ENCODE measurements at places on chromosomes 1 and 21.

- no peak for DNase-seq
Measured at GRCh38 chr1:228684607-228685006, 50.7 kb upstream of the RHOU start.

- no peak for DNase-seq
Measured at GRCh38 chr1:11602424-11602823, 51.8 kb downstream of the FBXO2 start.

DNA sequence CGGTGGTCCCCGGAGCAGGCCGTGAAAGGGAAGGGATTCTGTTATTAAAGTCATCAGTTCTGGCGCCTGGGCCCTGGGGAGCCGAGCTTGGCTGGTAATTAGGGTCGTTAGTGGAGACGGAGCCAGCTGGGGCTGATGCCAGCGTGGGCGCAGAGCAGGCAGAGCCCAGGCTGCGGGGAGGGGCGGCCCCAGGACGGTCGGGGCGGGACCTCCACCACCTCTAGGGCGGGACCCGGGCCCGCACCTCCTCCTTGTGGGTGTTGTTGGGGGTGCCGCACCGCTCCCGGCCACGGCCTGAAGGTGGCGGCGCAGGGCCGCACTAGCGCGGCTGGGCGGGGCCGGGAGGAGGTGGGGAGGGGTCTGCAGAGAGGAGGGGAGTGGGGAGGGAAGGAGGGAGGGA is 470.6 kb downstream of the PTPRU start:
- no peak for DNase-seq

- no peak for DNase-seq
Measured at GRCh38 chr1:100038660-100039287, 69.0 kb downstream of the SLC35A3 start.

DNA sequence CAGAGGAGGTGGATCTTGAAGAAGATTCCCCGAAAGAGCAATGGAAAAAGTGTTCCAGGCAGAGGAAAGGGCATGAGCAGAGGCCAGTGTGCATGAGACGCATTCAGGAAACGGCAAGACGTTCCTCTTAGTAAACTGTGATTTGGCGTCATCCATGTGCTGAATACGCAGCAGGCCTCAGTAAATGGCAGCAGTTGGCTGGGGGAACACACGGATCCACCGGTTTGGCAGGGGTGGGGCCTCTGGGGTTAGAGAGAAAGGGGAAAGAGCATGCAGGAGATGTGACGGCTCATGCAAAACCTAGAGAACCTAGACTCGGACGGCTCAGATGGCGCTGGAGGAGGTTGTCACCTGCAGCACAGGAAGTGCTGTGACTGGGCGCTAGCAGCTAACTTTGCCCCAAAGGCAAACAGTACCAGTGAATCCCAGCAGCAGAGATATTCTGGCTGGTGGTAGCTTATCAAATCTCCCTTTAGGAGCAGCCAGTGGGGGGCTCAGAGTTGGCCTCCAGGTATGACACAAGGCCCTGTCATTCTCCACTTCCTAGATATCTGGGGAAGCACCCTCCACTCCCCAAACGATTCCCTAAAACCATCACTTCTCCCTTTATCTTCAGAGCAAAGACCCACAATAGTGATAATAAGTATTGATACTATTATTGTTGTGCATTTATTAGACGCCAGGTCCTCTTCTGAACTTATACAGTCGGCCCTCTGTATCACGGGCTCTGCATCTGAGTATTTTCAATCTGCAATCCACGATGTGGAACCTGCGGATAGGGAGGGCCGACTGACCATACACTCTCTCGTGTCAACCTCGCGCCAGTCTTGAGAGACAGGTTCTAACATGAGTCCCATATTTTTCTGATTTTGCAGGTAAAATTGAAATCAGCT is 7.6 kb downstream of the LAPTM5 start:
- DNase-seq: no peak

DNA sequence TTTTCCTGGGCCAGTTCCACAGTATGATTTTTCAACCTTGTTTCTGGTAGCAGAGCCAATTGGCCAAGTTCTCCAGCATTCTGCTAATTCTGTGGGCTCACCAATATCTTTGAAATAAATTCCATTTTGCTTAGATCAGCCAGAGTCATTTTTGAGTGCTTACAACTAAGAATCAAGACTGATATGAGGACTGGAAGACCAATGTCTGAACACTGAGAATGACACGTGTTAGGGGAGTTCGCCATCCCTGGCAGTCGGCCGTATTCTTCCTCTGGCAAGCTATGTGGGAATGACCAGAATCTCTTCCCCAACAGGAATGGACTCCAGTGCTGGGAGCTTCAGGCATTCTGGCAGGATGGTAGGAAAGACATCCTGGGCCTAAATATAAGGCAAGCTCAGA is 4.9 kb upstream of the TENT5C start:
- DNase-seq: no peak

- DNase-seq: no peak
Measured at GRCh38 chr1:170823120-170823519, 112.2 kb upstream of the MROH9 start.

DNA sequence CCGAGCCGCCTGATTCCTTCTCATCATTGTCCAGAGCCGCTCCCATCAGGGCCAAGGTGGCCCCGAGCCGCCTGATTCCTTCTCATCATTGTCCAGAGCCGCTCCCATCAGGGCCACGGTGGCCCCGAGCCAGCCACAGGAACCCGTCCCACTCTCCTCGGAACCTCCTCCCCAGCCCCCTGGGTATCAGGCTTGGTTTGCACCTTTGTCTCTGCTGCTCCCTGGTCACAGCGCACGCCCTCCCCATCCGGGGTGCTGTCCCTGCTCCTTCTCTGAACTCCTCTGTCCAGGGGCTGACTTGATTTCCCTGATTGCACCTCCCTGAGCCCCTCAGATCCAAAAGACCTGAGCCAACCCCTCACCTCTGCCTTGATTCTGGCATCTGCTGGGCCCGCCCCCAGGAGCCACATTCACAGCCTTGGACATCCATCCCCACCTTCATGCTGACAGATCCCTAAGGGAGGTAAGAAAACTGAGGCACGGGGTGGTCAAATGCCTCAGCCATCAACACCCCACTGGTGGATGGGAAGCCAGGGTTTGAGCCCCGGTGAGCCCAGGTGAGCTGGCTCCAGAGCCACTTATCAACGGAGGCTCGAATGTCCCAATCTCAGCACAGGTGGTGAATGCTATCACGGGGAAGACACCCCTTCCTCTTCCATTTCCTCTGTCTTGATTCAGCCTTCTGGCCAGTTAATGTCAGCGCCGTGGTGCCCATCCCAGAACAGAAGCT is 25.6 kb upstream of the COL18A1 start:
- no peak for DNase-seq

GRCh38 chr1:64246294-64246917 is 43.0 kb downstream of the UBE2U start:
- DNase-seq: no peak

DNA sequence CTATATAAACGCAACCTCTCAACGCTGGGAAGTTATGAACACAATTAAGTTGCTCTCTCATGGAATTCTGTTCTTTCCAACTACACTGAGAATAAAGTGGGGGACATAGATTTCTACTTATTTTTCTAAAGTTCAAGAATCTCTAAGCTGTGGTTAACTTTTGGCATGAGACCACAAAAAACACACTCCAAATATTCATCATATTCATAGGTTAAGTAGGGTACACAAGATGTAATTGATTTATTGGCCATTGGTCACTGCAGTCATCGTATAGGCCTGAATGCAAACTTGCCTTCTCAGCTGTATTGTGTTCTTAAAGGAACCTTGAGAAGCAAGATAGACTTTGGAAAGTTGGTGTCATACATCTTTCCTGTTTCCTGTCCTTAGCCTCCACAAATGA is 40.3 kb downstream of the PRRX1 start:
- DNase-seq: no peak

- no peak for DNase-seq
Measured at GRCh38 chr1:243548516-243548915, 292.7 kb downstream of the SDCCAG8 start.

DNA sequence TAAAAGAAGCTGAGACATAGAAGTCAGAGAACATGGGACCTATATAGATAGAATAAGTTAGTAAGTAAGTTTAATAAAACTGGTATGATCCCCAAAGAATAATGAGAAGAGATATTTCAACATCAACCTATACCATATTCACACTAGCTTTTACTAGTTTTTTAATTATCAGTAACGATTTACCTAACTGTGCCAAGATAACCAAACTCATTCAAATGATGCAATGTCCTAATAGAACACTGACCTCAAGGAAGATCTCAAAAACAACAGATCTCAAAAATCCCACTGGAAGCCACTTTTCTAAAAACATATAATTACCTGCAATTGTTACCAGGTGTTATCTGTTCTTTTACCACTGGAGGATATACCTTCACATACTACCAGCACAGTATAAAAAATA is 38.7 kb downstream of the ANKRD13C start:
- no peak for DNase-seq

DNA sequence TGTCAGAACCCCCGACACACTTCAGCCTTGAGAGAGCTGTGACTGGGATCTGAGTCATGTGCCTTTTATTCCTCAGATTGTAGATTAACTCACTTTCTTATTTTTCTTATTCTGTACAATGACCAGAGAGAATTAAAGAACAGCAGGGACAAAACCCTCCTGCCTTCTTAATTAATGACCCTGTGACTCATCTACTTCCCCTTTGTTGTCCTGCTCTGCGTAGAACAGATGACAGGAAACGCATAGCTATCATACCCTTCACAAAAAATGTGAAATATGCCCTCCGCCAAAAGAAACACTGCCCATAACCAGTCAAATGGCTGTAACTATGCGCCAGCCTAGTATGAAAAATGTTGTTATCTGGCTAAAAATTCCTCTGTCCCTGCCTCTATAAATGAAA is 9.1 kb upstream of the PADI2 start:
- DNase-seq: peak; percentile 50

- peak; percentile 55 for DNase-seq
Measured at GRCh38 chr1:159924025-159924790, 1.1 kb downstream of the TAGLN2 start.

DNA sequence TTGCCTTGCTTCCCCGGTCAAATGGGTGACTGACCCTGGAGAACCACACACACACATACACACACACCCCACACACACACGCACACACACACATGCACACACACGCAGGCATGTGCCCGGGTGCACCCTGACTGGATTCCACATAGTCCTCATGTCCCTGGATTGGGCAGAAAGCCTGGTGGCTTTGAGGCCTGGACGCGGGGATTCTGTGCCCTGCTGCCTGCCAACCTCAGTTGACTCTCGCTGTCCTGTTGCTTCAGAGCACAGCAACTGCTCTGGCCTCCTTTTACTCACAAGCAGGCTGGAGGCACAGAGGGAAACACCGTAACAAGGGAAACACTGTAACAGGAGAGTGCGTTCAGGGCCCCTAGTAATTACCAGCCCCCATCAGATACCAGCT is 6.4 kb downstream of the RORC start:
- no peak for DNase-seq

DNA sequence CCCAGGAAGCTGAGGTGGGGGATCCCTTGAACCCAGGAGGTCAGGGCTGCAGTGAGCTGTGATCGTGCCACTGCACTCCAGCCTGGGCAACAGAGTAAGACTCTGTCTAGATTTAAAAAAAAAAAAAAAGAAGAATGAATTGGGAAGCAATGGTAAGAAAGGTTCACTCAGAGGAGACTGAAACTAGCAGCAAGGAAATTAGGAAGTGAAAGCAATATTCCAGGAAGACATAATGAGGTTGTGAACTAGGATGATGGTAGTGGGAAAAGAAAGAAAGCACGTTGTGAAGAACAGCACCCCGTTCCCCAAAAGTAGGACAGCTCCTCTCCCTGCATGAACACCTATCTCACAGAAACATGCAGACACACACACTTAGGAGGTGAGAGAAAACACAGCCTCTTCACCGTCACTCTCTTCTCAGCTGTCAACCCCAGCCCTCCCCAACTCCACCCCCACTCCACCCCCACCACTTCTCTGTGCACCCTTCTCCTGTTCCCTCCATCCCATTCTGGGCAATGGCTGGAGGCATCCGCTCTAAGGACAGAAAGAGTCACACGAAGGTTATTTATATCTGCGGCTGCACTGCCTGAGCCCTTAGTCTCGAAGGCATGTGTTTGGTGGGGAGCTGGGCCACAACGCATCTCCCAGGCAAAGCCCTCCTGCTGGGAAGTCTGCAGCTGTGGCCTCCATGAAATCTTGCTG is 101.8 kb upstream of the LPGAT1 start:
- no peak for DNase-seq

GRCh38 chr1:246591504-246591903 is 25.2 kb downstream of the CNST start:
- DNase-seq: no peak

DNA sequence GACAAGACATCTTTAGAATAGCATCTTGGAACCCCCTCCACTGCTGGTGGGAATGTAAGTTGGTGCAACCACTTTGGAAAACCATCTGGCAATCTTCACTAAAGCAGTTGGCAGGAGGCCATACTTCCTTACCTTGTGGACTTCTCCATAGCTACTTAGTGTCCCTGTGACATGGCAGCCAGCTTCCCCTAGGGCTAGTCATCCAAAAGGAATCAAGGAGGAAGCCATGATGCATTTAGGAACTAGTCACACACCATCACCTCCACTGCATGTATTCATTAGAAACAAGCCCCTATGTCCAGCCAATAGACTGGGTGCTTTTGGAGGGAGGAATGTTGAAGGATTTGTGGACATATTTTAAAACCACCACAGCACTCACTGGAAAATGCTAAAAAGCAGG is 19.9 kb downstream of the MX2 start:
- no peak for DNase-seq

GRCh38 chr1:111089638-111090037 is 50.3 kb downstream of the DRAM2 start:
- DNase-seq: no peak

DNA sequence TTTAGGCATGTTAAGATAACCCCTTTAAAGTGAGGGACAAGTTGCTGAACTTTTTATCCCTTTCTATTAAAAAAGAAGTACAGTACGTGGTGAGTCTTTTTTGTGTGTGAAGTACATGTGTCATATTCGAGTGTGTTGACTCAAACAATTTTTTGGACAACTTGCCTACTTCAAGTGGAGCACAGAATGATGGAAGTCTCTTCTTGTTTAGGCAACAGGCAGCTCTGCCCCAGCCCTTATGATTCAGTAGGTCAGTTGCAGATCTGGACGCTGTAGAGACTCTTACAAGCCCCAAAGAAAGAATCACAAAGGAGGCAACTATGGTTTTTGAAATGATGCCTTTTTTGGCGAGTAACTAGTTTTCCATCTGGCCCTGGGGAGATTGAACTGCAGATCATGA is 14.4 kb upstream of the ZFP69B start:
- no peak for DNase-seq

DNA sequence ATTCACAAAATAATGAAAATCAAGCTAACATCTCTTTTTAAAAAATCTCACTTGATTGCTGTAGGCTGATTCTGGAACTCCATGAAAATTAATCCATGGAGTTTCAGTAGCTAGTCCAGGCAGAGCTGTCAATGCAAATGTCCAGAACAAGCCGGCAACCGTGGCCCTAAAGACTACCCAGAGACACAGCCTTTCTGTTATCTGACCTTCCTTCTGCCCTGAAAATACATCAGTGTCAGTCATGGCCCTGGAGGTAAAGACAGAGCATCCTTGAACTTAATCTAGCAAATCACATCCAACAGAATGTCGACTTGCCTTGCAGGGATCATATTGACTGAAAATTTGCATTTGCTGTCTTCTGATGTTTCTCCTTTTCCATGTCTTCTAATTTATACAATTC is 887.4 kb upstream of the B3GALT2 start:
- no peak for DNase-seq

Measured in HCT116 (cell line).